ENCODE measurements at places on chromosomes 13 and 19. TPM values are rescaled to one million over a fixed set of nuclear protein-coding genes. Genes with fewer than 3 reads are reported as not detected.

YJEFN3 gene
- total RNA-seq: 0.51 TPM

PIP5K1C gene
- 11.3 TPM for total RNA-seq

DNA sequence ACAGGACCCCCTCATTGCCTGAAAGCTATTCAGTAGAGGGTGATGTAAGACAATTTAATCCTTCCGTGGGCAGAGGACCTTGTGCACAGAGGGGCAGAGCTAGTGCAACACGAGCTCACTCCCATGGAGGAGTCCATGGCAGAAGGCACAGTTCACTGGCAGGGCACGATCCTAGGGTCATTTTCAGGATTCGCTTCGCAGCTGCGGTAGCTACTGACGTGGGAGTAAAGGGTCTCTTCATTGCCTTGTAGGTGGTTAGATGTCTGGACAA is 207.8 kb downstream of the FOXO1 start:
- DNase-seq: no peak
- no peaks in the 10 kb centered on the region for H3K36me3 ChIP-seq
- no peak overlapping the region for H3K27ac ChIP-seq
- H3K4me3 ChIP-seq: no peak overlapping the region
- no peaks in the 10 kb centered on the region for H3K4me1 ChIP-seq

DNA sequence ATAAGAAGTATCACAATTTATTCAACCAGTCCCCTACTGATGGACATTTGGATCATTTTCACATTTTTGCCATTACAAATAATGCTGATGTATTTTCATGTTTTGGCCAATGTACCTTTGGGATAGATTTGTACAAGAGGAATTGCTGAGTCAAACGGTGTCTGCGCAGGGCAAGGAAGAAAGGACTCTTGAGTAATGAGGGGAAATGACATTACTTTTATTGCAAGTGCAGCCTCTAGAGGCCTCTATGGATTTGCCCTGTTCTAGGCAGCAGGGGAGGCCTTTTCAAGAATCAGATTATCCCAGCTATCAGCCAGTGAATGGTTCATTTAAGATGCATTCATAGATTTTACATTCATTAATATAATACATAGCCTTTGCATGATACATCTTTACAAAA is 32.9 kb upstream of the GTF3A start:
- peaks cover 4% of the 10 kb centered on the region for H3K27me3 ChIP-seq
- no peaks in the 10 kb centered on the region for H3K4me1 ChIP-seq
- no peak overlapping the region for H3K27ac ChIP-seq
- no peaks in the 10 kb centered on the region for H3K36me3 ChIP-seq
- no peak for DNase-seq
- H3K4me3 ChIP-seq: no peak overlapping the region

FUT3 gene
- total RNA-seq: not detected

CD79A gene
- under 0.01 TPM for total RNA-seq

ZIC5 gene
- not detected for total RNA-seq

DNA sequence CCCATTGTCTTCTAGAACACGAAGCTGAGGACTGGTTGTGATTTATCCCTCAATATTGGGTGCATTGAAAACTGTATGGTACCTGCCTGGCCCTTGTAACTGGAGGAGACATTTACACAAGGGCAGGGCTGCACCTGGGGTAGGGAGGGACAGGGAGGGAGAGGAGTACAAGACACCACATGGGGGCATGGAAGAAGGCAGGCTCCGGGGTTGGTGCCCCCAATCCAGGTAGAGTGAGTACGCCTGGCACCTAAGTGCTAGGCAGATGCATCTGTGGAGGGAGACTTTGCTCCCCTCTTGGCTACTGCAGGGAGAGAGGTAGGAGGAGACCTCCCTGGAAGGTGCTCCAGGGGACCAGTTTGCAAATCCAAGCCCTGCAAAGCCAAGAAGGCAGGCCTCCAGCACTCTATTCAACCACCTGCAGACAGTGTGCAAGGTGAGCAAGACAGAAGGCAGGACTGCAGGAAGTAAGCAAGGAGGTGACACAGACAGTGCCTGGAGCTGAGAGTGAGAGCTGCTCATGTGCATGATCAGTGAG is 19.4 kb upstream of the UQCRFS1 start:
- H3K27me3 ChIP-seq: no peaks in the 10 kb centered on the region
- DNase-seq: no peak
- no peak overlapping the region for H3K4me3 ChIP-seq
- no peaks in the 10 kb centered on the region for H3K36me3 ChIP-seq
- no peak overlapping the region for H3K27ac ChIP-seq
- no peaks in the 10 kb centered on the region for H3K4me1 ChIP-seq

DNA sequence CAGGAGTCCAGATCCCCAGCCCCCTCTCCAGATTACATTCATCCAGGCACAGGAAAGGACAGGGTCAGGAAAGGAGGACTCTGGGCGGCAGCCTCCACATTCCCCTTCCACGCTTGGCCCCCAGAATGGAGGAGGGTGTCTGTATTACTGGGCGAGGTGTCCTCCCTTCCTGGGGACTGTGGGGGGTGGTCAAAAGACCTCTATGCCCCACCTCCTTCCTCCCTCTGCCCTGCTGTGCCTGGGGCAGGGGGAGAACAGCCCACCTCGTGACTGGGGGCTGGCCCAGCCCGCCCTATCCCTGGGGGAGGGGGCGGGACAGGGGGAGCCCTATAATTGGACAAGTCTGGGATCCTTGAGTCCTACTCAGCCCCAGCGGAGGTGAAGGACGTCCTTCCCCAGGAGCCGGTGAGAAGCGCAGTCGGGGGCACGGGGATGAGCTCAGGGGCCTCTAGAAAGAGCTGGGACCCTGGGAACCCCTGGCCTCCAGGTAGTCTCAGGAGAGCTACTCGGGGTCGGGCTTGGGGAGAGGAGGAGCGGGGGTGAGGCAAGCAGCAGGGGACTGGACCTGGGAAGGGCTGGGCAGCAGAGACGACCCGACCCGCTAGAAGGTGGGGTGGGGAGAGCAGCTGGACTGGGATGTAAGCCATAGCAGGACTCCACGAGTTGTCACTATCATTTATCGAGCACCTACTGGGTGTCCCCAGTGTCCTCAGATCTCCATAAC is at the start of gene APOE:
Gene APOE (plus strand): TSS at position 360 of the 724 bp plus-strand sequence. CDS start 829 bp downstream, outside the sequence.
- H3K36me3 ChIP-seq: peaks cover 4% of the 10 kb centered on the region
- peak within 1 kb of the TSS; percentile 53 for H3K4me3 ChIP-seq
- no peak within 1 kb of the TSS for H3K27ac ChIP-seq
- H3K27me3 ChIP-seq: peaks cover 9% of the 10 kb centered on the region

DNA sequence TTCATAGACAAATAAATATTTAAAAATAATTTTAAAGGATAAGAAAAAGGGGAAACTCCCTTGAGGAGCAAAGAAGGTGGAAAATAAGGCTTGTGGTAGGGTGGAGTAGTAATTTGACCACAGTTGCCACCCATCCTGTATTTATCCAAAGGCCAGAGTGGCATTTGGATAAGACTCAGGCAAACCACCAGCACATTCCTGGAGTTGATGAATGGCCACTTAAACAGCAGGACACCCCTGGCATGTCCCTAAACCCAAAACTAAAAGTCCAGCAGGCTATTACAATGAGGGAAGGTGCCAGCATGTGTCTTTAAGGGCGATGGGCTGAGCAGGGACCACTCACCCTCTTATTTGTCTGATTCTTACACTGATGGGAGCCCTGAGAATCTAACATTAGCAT is 9.8 kb upstream of the FRY start:
- no peak overlapping the region for H3K4me3 ChIP-seq
- no peaks in the 10 kb centered on the region for H3K27me3 ChIP-seq
- no peak overlapping the region for H3K27ac ChIP-seq
- no peak for DNase-seq
- no peaks in the 10 kb centered on the region for H3K36me3 ChIP-seq
- H3K4me1 ChIP-seq: peaks cover 3% of the 10 kb centered on the region

DNA sequence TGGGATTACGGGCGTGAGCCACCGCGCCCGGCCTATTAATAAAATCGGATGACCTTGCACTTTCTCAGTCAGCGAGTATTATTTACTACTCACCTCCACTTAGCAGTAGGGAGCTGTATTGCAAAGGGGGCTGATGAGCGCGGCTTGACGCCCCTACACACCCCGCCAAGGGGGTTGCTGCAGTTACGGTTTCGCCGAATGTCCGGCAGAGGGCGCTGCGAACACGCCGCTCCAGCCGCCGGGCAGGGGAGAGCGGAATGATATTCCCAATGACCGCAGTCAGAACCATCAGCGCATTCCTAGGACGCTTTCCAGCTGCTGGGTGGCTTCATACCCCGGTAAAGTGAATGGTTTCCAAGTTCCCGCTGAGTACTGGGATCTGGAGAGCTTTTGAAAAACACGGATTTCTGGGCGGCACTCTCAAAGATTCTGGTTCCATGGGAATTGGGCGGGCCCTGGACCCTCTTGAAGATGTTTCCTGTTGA is 30.0 kb upstream of the TPT1 start:
- H3K4me3 ChIP-seq: no peak overlapping the region
- no peak overlapping the region for H3K27ac ChIP-seq
- no peaks in the 10 kb centered on the region for H3K27me3 ChIP-seq

- no peak overlapping the region for H3K4me3 ChIP-seq
- H3K36me3 ChIP-seq: no peaks in the 10 kb centered on the region
- no peaks in the 10 kb centered on the region for H3K27me3 ChIP-seq
- no peaks in the 10 kb centered on the region for H3K4me1 ChIP-seq
- H3K27ac ChIP-seq: no peak overlapping the region
- DNase-seq: peak; percentile 47
Observed at GRCh38 chr19:33403221-33403972, 29.9 kb downstream of the CEBPG start.

GRCh38 chr13:43232873-43233265 is 209.5 kb downstream of the DNAJC15 start:
- H3K4me1 ChIP-seq: no peaks in the 10 kb centered on the region
- H3K36me3 ChIP-seq: no peaks in the 10 kb centered on the region
- DNase-seq: peak; percentile 71
- no peaks in the 10 kb centered on the region for H3K27me3 ChIP-seq

DNA sequence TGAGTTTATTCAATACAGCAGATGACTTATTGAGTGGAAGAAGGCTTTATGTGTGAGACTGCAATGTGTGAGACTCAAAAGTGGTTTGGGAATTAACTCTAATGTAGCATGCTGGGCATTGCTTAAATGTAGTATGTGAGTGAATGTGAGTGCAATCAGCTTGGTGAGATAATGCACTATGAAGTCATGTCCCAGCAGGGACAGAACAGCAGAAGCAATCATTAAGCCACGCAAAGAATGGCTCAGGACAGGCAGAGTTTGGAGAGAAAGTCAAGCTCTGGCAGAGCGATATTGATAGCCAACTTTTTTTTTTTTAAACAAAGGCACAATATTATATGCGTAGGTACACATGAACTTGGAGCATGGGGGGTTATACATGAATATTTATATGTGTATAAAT is 597.7 kb downstream of the GPC6 start:
- H3K36me3 ChIP-seq: no peaks in the 10 kb centered on the region
- no peaks in the 10 kb centered on the region for H3K4me1 ChIP-seq
- H3K27ac ChIP-seq: no peak overlapping the region
- H3K4me3 ChIP-seq: no peak overlapping the region

DNA sequence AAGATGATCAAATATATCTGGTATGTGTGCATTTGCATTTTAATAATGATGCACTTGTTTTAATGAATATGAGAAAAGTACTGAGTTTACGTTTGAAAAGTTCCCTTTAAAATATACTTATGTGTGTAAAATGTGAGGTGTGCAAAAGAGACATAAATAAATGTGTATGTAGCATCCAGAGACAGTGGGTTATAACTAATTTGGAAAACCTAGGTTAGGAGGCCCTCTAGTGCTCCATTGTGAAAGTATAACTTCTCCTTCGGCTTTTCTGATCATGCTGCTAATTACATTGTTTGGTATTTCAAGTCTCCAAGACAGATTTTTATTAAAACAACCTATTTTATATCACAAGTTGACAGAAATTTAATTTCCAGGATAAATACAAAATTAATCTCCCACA is 30.1 kb downstream of the SCEL start:
- no peak overlapping the region for H3K27ac ChIP-seq
- H3K36me3 ChIP-seq: no peaks in the 10 kb centered on the region
- no peak overlapping the region for H3K4me3 ChIP-seq
- H3K27me3 ChIP-seq: no peaks in the 10 kb centered on the region
- no peaks in the 10 kb centered on the region for H3K4me1 ChIP-seq

CDKN2D gene
- 10.7 TPM for total RNA-seq

MBD3L5 gene
- total RNA-seq: not detected

EBI3 gene
- not detected for total RNA-seq

NCR1 gene
- total RNA-seq: not detected

- peak; percentile 53 for DNase-seq
- peak overlapping the region; percentile 98 for H3K27ac ChIP-seq
- H3K36me3 ChIP-seq: no peaks in the 10 kb centered on the region
- H3K4me1 ChIP-seq: peaks cover 12% of the 10 kb centered on the region
Observed at GRCh38 chr19:45451131-45451849, 16.5 kb upstream of the FOSB start.

DNA sequence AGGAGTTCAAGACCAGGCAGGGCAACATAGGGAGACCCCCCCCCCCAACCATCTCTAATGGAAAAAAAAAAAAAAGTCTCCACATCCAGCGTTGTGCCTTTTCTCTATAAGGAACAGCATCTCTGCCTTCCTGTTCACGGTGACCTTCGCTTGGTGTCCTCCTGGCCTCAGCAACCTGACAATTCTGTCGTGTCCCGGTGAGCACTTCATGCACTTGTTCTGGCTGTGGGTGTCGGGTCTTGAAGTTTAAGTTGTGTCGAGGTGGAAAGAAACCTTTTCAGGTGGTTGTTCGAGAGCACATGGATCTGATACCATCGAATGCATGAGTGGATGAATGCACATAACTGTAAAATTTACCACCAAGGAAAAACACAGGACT is 594 bp downstream of the ZNF559 start:
- DNase-seq: no peak
- H3K4me3 ChIP-seq: peak overlapping the region; percentile 88
- H3K27me3 ChIP-seq: no peaks in the 10 kb centered on the region
- no peaks in the 10 kb centered on the region for H3K4me1 ChIP-seq

DNA sequence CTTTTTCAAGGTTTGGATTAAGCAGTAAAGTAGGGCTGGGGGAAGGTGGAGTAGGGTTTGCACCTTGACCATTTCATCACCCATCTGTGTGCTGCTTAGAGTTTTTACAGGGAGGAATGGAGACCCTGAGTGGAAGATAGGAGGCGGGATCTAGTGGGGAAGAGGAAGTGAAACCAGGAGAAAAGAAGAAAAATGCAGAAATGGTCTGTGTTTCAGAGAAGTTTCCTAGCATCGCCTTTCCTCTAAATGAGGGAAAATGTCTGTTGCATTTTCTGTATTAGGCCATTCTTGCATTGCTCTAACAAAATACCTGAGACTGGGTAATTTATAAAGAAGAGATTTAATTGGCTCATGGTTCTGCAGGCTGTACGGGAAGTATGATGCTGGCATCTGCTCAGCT is 64.1 kb downstream of the TPT1 start:
- H3K36me3 ChIP-seq: no peaks in the 10 kb centered on the region
- no peak overlapping the region for H3K4me3 ChIP-seq
- no peaks in the 10 kb centered on the region for H3K27me3 ChIP-seq
- H3K4me1 ChIP-seq: no peaks in the 10 kb centered on the region

KLK6 gene
- total RNA-seq: not detected

ARRDC5 gene
- total RNA-seq: not detected
